ENCODE measurements at places on chromosomes 4 and X.

GRCh38 chr4:88204882-88205281, 46.4 kb upstream of the ABCG2 start:
- no peak for DNase-seq

DNA sequence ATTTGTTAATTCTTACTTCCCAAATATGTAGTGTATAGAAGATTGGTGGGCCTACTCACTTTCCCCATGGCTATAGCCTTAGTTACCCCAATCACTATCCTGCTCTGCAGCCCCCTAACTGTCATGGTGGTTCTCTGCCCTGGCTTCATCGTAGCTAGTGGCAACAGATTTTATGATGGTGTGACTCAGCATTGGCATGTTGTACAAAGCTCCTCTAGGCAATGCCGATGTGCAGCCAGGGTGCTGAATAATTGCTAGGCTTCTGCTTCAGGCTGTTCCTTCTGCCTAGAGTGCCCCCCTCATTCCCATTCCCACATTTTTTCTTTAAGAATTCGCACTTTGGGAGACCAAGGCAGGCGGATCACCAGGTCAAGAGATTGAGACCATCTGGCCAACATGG, 35.2 kb downstream of the AFF2 start:
- no peak for DNase-seq

DNA sequence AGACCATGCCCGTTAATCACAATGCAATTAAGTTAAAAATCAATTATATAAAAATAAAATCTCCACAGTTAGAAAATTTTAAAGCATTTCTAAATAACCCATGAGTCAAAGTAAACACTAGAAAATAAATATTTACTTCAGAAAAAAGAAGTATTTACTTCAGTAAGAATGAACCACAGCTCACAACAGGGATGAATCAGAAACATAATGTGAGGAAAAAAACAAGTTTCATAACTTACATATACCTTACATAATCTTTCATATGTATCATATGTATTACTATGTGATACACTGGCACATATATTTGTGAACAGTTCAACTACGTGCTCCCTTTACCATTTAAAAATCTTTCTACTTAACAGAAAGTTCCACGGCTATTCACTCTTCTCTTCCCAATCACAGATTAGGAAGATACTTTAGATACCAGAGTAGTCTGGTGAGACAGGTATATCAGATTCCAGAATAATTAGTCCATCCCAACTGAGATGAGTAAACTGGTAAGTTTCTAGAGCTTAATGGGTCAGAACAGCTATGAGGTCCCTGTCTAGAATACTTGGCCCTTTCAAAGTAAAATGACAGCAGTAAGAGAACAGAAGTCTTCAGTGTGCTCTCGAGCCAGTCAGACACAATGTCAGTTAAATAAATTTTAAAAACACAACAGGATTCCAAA, 70.3 kb downstream of the SH3RF1 start:
- no peak for DNase-seq

DNA sequence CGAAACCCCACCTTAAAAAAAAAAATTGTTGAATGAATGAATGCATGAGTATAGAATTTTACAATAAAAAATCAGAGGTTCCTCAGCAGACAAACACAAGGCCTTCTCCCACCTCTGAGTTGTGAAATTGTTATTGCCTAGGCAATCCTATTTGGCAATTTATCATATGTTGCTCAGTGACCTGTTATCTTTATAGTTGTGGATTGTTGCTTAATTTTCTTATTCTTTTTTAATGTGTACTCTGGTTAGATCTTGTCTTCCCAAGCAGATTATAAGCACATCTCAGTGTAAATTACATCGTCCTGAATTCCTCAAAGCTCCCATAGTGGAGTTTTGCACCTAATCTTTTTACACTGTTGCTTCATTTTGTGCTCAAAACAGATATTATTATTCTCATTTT, 71.9 kb downstream of the RBM47 start:
- no peak for DNase-seq
